ENCODE measurements at places on chromosomes 2 and 18. TPM values are rescaled to one million over a fixed set of nuclear protein-coding genes. Genes with fewer than 3 reads are reported as not detected.

SP5 gene
- total RNA-seq, result not detected

DNAJC5G gene
- total RNA-seq, result not detected

- DNase-seq, result peak; percentile 16
These were observed 55.2 kb upstream of the GYPC start for GRCh38 chr2:126600742-126601141.

MGAT4A gene
- total RNA-seq, result not detected

- no peak for DNase-seq
These were observed 250.5 kb downstream of the TWIST2 start for GRCh38 chr2:239098288-239098970.

GPR35 gene
- 0.12 TPM for total RNA-seq

SLC38A11 gene
- not detected for total RNA-seq

IL1RN gene
- total RNA-seq, result not detected

DNA sequence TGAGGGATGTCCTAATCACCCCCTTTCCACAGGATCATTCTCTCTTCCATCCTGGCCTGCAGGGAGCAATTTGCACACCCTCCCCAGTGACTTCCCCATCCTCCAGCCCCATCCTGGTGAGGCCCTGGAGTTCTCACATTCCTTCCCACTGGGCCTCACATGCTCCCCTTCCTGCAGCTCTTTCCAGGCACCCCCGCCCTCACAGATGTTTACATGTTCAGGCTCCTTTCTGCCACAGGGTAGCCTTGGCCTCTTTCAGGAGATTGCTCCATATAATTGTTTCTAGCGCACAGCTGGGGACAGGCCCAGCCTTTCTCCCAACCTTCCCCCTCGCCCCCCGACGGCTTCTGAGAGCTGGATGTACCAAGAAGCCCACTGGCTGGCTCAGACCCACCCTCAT is 288.4 kb upstream of the TRIB2 start:
- peak; percentile 46 for DNase-seq

GRP gene
- not detected for total RNA-seq

DNA sequence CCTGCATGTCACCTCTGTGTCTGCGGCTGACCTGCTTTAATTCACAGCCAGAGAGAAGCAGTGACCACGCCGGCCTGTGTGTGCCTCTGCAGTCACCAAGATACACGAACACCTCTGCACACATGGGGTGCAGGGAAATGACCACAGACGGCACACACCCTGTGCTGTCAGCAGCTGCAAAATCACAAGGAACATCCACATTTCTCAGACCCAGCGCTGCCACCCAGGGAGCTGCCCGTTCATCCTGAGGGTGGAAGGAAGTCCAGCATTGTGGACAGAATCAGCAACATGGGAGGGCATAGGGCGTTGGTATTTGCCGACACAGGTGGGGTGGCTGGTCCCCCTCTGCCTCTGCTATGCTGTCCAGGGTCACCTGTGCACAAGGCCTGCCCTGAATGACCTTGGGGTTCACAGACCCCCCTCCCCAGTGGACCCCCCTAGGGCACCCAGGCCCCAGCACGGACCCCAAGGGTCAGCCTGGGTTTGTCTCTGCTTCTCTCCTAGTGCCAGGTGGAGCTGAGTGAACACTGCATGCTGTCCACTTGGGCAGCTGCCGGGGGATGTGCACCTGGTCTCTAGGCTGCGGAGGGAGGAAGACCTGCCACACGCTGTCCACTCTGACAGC is 107.4 kb downstream of the PXDN start:
- no peak for DNase-seq

GRCh38 chr2:88209521-88210131 is 39.5 kb downstream of the THNSL2 start:
- no peak for DNase-seq

ATG16L1 gene
- total RNA-seq, result 60.2 TPM

- no peak for DNase-seq
These were observed 2.2 kb downstream of the KLHL29 start for GRCh38 chr2:23387221-23387550.

DNA sequence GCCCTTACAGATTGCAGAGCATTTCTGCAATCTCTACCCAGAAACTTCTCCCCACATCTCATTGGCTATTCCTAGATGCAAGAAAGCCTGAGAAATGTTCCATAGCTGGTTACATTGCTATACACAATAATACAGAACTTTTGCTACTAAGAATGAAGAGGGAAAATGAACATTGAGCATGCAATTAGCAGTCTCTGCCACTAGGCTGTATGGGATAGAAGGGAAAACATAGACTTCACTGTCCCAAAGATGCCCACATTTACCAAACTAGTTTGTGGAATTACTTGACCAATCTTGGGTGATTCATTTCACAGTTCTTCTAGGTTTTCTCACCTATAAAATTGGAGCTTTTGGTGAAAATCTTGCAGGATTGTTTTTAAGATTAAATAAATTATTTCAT is 265.7 kb upstream of the NT5C1B start:
- DNase-seq, result peak; percentile 41

DNA sequence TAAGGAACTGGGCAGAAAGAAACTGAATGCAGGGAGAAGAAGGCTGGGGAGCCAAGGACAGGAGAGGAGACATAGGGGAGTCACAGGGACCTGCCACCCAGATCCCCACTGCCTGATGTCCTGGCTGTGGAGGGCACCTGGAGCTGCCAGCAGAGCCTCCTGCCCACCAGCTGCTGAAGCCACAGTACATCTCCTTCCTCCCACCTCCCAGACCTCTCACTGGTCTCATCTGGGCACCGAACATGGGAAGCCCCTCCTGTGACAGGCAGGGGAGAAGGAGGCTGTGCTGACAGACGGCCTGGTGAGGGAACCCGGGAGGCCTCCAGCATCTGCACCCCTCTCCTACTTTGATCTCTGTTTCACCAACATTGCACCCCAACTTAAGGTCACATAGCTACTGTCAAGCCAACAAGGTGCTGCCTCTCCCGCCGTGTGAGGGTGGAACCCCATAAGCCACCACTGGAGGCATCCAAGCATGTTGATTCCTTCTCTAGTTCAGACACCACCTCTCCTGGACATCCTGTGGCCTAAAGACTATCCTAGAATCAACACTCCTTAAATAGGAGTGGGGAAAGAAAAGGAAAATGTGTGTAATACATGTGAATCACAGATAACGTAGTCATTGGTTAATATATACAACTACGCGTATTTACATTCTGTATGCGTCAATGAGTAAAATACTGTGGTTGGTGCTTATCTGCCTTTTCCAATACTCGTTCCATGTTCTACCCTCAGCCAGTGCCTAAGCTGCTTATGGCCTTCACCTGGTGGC is 3.5 kb upstream of the RNPEPL1 start:
- no peak for DNase-seq

- no peak for DNase-seq
These were observed 3.3 kb upstream of the NETO1 start for GRCh38 chr18:72871091-72871490.

GALR1 gene
- total RNA-seq, result not detected

Data from RPMI7951 (cell line).